ENCODE measurements at places on chromosomes 11 and 22.

GRCh38 chr11:94737171-94737611 is 31.0 kb upstream of the AMOTL1 start:
- no peak for DNase-seq

DNA sequence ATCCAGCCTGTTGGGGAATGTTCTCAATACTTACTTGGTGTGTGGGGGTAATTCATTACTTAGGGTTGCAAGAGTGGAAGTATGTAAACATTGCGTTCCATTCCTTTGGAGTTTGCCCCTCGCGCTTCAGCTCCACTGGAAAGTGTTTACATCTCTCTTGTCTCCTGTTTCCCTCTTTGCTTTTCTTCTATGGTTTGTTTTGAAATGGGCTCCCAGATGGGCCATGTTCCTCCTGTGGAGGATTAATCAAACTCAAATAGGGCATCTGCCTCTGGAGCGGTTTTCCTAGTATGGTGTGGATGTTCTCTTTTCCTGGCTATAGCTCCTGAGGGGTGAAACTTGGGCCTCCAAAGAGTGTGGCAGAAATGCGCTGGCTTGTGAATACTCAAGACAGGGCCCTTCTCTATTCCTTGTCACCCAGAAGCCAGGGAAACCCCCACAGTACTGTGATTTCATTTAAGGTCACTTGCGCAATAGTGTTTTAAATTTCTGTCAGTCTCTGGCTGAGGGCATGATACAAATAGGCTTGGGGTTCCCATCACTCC is 51.9 kb downstream of the CD44 start:
- DNase-seq = no peak

GRCh38 chr22:27629908-27630673 is 171.5 kb downstream of the MN1 start:
- no peak for DNase-seq

DNA sequence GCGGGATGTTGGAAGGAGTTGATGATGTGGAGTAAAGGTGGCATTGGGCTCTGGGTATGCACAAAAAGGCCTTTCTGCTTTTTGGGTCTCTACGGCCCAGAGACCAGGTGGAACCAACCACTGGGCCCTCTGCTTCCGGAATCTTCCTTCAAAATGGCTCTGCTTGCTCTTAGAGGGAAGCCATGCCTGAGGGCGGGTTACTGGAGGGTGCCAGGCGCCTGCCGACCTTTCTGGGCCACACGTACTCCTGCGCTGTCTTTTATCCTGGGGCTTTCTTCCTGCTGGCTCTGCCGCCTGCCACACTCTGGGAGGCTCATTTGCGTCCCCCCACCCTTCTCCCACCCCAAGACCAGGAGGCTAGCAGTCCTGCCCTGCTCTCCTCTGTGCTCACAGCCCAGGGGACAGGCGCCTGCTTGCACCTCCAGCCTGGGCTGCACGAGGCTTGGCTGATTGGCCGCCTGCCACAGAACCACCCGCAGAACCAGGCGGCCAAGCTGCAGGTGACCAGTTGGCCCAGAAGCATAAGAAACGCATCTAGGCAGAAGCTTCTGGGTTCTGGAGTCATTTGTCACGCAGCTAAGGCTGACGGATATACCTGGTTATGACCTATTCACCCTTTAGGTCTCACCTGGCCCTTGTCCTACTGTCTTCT is 536.9 kb downstream of the TBC1D22A start:
- no peak for DNase-seq

DNA sequence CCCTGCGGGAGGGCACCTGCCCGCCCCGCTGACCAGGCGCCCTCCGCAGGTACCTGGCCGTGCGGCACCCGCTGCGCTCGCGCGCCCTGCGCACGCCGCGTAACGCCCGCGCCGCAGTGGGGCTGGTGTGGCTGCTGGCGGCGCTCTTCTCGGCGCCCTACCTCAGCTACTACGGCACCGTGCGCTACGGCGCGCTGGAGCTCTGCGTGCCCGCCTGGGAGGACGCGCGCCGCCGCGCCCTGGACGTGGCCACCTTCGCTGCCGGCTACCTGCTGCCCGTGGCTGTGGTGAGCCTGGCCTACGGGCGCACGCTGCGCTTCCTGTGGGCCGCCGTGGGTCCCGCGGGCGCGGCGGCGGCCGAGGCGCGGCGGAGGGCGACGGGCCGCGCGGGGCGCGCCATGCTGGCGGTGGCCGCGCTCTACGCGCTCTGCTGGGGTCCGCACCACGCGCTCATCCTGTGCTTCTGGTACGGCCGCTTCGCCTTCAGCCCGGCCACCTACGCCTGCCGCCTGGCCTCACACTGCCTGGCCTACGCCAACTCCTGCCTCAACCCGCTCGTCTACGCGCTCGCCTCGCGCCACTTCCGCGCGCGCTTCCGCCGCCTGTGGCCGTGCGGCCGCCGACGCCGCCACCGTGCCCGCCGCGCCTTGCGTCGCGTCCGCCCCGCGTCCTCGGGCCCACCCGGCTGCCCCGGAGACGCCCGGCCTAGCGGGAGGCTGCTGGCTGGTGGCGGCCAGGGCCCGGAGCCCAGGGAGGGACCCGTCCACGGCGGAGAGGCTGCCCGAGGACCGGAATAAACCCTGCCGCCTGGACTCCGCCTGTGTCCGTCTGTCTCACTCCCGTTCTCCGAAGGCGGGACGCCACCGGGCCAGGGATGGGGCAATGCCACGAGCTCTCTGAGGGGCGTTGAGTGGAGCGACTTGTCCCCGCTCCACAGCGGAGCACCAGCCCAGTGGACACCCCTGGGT is 1.8 kb downstream of the GALR3 start:
- no peak for DNase-seq

DNA sequence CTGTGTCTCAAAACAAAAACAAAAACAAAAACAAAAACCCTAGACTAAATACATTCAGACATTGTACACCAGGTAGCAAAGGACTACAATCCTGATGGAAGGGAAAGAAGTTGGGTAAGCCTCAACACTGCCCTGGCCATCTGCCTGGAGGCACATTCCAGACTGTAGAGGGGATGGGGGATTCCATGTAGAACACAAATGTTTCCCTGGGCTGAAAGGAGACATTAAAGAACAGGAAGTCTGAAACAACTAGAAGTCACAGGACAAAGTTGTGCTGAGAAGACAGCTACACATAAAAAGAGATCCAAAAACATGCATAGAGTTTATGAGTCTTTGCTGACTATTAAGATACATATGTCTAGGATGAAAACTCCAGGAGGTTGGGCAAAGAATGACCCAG is 83.9 kb downstream of the RRAS2 start:
- DNase-seq = no peak

DNA sequence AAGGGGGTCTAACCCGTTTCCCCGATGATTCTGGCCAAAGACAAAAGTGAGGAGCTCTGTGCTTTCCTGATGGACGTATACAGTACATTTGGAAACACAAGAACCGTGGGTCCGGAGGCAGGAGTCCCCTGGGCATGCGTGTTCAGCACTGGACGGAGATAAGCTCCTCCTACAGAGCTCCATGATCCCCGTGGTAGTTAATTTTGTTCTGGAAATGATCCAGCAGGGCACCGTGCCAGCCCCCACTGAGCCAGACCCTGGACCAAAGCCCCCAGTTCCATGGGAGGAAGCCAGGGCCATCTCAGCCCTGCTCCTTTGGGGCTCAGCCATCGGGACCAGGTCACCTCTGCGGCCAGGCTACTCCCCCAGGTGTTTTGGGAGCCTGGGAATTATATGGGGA is 83.3 kb downstream of the TRMU start:
- no peak for DNase-seq

GRCh38 chr22:16658068-16658467 is 65.5 kb upstream of the CCT8L2 start:
- DNase-seq = no peak

DNA sequence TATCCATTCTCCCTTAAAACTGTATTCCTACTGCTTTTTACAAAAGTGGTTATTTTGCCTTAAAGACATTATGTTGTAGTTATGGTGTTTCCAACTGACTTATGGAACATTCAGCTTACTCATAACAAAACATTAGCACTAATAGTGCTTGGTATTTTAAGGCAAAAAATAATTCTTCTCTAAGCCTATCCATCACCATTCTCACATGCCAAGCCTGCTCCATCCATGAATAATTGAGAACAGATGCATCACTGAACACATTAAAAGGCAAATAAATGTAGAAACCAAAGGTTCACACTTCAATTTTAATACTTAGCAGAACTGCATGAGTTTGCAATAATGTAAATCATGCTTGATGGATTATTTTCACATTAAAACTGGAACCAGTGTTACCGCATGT is 42.3 kb upstream of the DDI1 start:
- no peak for DNase-seq

DNA sequence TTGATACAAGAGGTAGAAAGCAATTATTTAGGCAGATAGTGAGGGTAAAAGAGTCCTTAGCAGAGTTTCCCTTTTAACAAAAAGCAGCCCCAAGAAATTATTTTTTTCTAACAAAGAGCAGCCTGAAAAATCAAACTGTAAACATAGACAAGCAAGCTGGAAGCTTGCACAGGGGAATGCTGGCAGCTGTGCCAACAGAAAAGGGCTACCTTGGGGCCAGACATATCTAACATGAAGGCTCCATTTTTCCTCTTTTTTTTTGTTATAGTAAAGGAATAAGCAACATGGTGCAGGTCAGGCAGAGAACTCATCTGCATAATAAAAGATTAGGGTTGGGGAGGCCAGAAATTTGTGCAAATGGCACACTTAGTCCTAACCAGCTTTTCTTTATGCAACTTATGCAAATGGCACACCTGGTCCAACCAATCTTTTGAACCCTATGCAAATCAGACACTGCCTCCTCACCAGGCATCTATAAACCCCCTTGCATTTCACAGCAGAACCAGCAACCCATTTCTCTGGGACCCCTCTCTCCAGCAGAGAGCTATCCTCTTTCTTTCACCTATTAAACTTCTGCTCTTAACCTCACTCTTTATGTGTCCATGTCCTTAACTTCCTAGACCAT is 41.8 kb downstream of the PDGFD start:
- DNase-seq = no peak

- peak; percentile 19 for DNase-seq
Measured at GRCh38 chr11:117179048-117179999, 781 bp downstream of the SIDT2 start.

DNA sequence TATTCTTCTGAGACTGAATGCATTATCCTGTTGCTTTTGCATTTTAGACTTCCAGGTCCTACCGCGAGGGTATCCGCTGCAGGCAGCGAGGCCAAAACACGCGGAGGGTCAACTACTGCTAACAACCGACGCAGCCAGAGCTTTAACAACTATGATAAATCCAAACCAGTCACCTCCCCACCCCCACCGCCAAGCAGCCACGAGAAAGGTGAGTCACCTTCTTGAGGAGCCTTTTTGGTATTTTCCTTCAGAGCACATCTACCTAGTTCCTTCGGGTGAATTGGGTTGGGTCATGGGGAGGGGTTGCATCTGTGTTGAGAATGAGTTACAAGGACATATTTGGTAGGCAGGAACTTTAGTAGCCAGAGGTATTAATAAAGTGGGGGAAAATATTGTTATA is 179.8 kb downstream of the NAV2 start:
- no peak for DNase-seq

DNA sequence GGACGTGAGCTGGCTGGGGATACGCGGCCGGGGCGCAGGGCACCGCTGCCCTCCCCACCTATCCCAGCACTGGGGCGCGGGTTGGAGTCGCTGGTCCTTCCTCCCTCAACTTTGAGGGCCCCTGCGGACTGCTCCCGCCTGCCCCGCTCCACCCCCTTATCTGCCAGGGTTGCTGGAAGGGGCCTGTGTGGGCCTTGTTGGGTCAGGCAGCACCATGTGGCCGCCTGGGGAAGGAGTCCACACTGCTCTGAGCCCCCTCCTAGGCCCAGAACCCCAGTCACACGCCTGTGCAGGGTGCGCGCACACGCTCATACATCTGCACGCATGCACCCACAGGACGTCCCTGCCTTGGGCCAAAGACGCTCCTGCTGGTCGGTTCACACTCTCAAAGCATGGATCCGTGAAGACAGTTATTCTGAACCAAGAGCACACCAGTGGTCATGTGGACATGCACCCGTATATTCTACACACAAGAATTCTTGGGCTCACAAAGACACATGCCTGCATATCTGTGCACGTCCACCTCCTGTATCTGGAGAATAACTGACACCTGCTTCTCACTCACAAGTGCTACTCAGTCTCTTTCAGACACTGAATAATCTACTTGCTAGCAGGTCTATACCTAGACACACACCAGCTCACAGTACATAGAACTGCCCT is 710 bp downstream of the TUB start:
- DNase-seq = no peak

GRCh38 chr11:48019595-48019994 is 39.2 kb downstream of the PTPRJ start:
- DNase-seq = no peak

DNA sequence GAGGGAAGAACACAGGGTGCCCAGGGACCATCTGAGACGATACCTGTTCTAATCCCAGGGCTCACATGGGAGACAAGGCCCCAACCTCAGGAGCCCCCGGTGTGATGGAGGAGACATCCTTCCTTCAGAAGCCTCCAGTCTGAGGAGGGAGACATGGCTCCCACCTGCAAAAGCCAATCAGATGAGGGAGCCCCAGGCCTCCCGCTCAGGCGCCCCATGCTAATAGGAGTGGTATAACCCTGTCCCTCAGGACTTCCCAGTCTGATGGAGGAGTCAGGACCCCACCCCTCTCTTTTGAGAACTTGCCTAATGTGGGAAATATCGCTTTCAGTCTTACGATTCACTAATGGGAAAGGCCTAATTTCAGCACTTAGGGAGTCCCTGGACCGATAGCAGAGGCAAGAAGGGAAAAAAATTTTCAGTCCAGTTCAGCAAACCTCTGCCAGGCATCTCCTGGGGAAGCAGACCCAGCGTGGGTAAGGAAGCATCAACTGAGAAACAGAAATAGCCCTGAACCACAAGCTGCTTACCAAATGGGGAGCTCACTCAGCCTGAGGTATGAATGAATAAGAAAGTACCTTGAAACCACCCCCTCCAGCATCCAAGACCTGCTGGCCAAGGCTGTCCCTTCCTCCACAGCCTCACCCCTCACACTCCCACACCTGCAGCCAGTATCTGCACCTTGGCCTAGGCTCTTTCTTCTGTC is 5.9 kb downstream of the ARRB1 start:
- DNase-seq = no peak

DNA sequence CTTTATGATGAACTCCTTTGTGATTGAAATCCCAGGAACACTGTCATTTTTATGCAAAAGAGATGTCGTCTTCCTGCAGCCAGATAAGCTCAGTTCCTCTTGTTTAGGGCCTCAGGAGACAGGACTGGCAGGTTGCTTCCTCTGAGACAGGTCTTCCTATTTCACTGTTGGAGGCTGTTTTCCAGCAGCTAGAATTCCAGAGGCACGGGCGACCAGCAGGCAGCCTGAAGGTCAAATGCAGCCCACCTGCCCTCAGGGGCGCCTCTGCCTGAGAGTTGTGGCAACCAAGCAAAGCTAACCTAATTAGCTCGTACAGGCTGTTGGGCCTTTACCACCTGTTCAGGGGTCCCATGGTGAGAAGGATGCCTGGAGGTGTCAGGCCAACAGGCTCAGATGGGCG is 22.3 kb downstream of the SLC6A5 start:
- DNase-seq = no peak

DNA sequence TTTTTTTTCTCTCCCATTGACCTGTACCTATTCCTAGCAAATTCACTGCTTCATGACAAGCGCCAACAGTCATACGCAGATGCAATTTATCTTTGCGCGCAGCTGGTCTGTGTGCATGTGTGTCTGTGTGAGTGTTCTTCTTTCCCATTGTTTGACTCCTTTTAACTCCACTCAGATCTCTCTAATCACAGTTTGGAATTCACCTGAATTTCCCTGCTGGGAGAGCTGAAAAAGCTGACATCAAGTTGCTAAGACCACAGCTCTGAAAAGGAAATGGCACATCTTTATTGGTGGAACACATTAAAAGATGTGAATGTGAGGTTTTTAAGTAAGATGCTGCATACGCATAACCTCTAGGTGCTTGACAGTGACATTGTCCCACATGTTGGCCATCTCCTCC is 187.4 kb upstream of the MTMR2 start:
- DNase-seq = no peak

- no peak for DNase-seq
Measured at GRCh38 chr11:1118755-1119603, 38.8 kb upstream of the MUC5AC start.

Measured in stimulated activated CD4-positive, alpha-beta T cell treated with anti-CD3 and anti-CD28 coated beads, Interleukin-4, amount 100 ng/mL, for 4 hours (primary cell).